Stimulated activated effector memory CD8-positive, alpha-beta T cell treated with anti-CD3 and anti-CD28 coated beads, Interleukin-12 subunit alpha, Interleukin-12 subunit beta, amount 100 ng/mL, for 72 hours (primary cell): ENCODE measurements at places on chromosomes 5 and 9.
A peak's percentile ranks its signal among the peaks of the same experiment; 100 is the strongest.

DNA sequence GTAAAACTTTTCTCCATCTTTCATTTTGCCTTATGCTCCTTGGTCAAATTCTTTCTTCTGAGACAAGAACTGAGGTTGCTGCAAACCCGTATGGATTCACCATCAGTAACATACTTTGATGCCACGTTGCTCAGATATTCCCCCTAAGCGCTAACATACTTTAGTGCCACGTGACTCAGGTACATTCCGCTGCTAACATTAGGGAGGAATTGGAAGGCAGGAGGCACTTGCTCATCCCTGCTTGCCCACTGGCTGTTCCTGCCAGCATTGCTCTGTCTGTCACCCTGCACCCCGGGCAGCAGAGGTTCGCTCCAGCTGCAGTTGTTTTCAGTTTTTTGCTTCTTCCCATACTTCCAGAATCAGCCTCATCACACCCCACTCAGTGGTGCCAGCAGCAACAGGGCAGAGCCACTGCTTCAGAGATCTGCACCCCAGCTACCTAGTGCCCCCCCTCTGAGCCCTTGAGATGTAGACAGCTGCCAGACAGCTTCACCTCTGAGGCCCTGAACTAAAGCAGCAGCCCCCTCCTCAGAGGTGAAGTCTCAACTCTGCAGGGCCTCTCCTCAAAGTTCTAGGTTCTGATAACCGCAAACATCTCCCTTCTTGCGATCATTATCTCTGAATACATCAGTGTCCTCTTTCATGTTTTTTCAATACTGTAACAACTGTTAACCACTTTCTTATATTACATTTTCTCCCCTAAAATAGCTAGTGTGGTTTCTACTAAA is 228.0 kb upstream of the KIF2A start:
- no peak for DNase-seq

GRCh38 chr9:71928376-71928775 is 16.9 kb downstream of the C9orf85 start:
- DNase-seq: no peak

DNA sequence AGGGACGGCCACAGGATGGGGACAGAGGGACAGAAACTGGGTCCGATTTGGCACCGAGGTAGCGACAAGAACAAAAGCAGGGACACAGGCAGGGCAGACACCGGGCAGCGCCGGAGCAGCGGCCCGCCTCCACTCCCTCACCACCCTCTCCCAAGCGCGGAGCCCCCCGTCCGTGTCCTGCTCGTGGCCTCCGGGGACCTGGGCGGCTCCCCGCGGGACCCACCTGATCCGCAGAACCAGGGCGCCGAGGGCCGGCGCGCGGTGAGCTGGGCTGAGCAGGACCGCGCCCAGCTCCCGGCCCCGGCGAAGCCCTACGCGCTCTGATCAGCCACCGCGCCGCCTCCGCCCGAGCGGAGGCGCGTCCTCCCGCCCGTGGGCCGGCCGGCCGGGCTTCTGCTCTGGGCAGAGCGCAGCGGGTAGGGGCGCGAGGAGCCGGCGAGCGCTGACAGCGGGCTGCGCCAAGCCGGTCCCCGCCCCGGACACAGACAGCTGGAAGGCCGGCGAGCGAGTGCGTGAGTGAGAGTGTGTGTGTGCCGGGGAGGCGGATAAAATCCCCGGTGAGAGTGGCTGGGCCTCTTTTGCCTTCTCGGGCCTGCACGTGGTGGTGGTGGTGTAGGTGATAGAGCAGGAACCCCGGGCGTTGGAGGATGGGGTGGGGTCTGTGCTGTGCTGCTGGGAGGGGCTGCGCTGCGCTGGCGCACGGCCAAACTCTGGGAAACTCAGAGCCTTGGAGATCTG is at the start of gene GGTA1:
Gene GGTA1, minus strand, starts transcription at position 418 of the 738 bp plus-strand sequence. CDS start 31,922 bp downstream, outside the sequence.
- no peak for DNase-seq

DNA sequence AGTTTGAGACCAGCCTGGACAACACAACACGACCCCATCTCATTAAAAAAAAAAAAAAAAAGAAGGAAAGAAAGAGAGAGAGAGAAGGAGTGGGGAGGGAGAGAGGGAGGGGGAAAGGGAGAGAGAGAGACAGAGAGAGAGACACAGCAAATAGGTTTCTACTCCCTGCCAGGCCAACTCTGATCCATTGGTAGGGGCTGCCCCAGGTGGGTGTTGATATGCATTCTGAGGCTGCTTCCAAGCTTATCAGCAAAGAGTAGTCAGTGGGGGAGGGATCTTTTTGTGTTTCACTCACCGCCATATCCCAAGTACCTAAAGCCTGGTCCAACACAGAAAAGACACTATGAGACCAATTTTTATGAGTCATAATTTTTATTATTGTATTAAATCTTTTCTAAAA is 57.0 kb upstream of the SAP30L start:
- DNase-seq: no peak

GRCh38 chr5:66967826-66968262 is 228.8 kb downstream of the CD180 start:
- no peak for DNase-seq

GRCh38 chr9:104074876-104075275 is 19.2 kb upstream of the SMC2 start:
- DNase-seq: no peak

DNA sequence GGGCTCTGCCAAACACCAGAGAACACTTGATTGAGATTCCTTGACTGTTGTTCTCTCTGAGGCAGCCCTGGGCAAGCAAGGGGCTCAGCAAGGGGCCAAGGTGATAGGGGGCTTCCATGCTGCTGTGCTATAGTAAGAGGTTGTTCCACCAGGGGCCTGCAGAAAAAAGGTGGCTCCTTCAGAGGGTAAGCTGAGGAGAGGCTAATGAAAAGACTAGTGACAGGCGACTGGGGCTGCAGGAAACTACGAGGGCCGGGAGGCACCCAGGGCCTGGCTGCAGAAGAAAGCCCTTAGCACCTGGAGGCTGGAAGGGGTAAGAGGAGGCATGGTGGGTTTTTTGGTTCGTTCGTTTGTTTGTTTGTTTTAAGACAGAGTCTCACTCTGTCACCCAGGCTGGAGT is 88.0 kb upstream of the CTNNA1 start:
- DNase-seq: no peak

- DNase-seq: no peak
These were observed 272.2 kb downstream of the PLK2 start for GRCh38 chr5:58187432-58188261.

GRCh38 chr5:126056851-126057622 is 366.2 kb upstream of the GRAMD2B start:
- DNase-seq: no peak

DNA sequence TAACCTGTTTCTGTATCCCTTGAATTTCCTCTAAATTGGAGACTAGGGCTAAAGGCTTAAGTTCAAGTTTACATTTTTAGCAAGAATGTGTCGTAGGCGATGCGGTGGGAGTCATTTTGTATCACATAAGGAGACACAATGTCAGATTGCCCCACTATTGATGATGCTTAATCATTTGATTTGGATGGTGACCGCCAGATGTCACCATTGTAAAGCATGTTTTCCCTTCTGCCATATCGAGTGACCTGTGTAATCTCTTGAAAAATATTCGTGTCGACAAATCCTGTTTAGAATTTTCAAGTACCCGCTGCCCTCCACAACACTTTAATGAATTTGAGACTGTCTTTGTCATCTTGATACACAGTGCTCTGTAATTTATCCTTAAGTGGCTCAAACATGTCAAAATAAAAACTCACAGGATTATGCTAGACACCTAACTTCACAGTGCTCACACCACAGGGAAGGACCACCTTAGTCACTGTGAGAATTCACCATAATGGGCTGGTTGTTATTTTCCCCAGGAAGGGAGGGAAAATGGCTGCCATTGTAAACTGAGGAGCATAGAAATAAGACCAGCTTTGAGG is 34.5 kb upstream of the SLC46A2 start:
- no peak for DNase-seq

DNA sequence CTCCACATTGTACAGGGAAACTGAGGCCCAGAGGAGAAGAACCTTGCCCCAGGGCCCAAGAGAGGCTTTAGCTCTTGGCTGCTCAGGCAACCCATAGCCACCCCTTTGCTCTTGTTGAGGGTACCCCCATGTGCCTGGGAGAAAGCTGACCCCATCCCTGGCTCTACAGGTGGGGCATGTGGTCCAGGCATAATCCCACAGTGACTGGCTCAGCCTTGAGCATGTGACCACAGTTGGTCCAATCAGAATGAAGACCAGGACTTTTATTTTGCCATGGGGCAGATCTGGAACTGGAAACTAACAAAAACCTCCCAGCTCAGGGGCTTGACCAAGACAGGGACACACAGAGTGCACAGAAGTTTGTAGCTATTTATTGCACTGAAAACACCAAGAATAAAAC is 29.3 kb downstream of the SLC6A7 start:
- DNase-seq: no peak

- no peak for DNase-seq
These were observed 33.7 kb upstream of the FCN1 start for GRCh38 chr9:134951461-134951860.

- no peak for DNase-seq
These were observed 1967.0 kb upstream of the CDH9 start for GRCh38 chr5:29005386-29005785.

- DNase-seq: no peak
These were observed 6.9 kb downstream of the OLFML2A start for GRCh38 chr9:124783830-124784229.

GRCh38 chr9:22617156-22617555 is 170.5 kb downstream of the DMRTA1 start:
- DNase-seq: no peak

GRCh38 chr9:86644675-86645034 is 290.4 kb upstream of the TUT7 start:
- no peak for DNase-seq

- peak; percentile 67 for DNase-seq
These were observed 14.2 kb upstream of the RALGDS start for GRCh38 chr9:133135146-133135745.

- no peak for DNase-seq
These were observed 217.0 kb upstream of the NREP start for GRCh38 chr5:111973961-111974360.

- no peak for DNase-seq
These were observed 12.9 kb downstream of the SLC6A3 start for GRCh38 chr5:1432296-1432695.

- DNase-seq: no peak
These were observed 653.7 kb downstream of the CCDC171 start for GRCh38 chr9:16206518-16206917.

GRCh38 chr5:135139381-135140134 is 105.5 kb upstream of the PITX1 start:
- DNase-seq: no peak

DNA sequence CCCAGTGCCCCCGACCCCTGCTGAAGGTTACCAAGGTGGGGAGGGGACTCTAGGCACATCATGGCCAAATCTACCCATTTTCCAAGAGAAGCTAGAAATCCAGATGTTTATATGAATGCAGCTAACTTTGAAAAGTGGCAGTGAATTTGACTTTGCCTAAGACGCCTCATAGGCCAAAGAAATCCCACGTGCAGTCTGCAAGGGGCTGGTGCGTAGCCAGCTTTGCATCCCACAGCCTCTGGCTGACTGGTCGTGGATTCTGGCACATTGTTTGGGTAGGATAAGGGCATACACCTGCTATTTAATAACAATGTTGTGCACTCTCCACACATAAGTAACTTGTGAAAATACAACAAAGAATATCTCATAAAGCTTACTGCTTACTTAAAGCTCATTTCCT is 3.5 kb upstream of the GADD45G start:
- no peak for DNase-seq

DNA sequence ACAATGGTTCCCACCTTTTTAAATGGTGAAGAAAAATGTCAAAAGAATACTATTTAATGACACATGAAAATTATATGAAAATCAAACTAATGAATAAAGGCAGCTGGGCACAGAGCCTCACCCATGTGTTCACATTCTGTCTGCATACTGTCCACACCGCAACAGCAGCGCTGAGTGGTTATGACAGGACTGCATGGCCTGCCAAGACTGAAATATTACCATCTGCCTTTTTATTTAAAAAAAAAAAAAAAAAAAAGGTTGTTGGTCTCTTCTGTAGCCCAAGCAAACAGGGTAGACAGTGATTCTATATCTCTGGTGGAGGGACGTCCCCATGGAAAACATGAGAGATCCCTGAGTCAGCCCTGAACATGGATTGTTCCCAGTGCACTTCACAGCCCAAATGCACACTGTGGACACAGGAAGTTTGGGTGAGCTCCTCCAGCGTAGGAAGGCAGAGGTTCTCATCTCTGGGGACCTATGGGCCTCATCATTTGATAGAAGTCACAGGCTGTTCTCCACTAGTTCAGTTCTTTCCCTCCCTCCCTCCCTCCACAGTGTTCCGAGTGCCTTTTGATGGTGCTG is 44.9 kb upstream of the SHC3 start:
- no peak for DNase-seq

GRCh38 chr9:106107716-106108115 is 413.4 kb downstream of the TMEM38B start:
- DNase-seq: no peak

DNA sequence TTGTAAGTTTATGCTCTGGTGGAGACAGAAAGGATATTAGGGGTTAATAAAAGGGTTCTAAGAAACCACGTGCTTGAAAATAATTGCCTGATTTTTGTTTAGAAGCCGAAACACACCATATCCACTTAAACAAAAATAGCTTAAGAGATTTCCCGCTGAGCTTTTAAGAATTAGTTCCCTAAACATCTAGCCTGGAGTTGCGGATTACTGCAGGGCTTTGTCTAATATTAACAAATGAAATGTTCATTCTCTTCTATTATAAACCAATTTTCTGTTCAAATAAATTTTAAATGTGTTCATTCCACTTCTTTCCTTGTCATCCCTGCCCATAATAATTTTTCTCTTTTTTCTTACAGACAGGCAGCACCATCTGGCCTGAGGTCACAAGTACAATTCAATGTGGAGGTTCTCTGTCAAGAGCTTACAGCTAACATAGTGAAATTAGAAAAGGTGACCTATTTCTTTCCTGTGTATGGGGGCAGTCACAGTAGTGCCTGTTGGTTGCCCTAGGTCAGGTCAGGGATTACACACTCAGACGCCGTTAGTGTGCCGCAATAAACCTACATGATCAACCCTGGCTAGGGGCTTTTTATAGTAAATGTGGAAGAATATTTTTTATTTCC is 65.3 kb downstream of the GRAMD2B start:
- DNase-seq: no peak

- DNase-seq: no peak
These were observed 192.2 kb downstream of the SPOCK1 start for GRCh38 chr5:137306903-137307302.

DNA sequence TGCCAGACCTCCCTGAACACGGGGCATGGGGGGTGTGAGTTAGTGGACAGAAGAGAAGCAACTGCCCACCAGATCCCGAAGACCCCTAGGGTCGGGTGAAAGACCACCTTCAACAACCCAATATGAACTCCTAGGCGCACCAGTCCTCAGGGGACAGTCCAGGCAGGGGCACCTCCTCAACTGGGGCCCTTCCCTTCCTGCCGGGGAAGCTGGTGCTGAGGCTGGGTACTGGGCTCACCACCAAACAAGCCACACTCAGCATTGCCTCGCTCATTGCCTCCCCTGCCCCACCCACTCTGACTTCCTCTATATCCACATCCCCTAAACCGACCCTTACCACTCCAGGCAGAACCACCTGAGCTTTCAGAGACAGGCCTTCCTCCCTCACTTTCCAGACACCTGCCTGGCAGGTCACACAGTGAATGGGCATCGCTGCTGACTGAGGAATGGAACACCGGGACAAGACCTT is 42.5 kb downstream of the SEMA4D start:
- DNase-seq: no peak
